Central memory CD4-positive, alpha-beta T cell (primary cell): ENCODE measurements at places on chromosomes 4 and X.
A peak's percentile ranks its signal among the peaks of the same experiment; 100 is the strongest.

GRCh38 chr4:169957785-169958184, 68.4 kb downstream of the MFAP3L start:
- no peak for DNase-seq

DNA sequence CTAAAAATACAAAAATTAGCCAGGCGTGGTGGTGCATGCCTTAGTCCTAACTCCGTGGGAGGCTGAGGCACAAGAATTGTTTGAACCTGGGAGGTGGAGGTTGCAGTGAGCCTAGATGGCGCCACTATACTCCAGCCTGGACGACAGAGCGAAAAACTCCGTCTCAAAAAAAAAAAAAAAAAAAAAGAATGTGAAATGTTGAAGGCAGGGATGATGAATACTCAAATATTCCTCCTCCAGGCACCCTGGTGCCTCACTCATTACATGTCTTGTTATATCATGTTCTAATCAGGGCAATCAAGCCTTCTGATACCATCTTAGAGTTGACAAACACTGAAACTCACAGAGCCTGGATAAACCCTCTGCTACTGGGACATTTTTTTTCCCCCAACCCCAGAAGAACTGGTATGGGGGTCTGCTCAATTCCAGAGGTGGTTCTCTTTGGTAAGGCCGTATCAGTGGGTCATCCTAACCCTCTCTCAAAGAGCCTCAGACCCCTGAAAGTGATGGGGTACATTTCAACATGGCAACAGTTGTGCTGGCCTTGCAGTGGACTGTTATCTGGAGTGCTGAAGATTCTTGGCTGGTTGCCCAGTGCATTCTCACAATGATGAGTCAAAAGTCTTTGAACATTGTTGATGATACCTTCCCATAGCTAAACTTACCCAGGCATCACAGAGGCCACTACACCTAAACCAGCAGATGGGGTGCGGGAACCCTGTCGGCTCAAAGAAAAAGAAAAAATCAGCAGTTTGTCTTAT, 2.4 kb upstream of the SH3KBP1 start:
- DNase-seq: peak; percentile 29

GRCh38 chrX:65745992-65746391, 78.5 kb downstream of the MSN start:
- DNase-seq: no peak

DNA sequence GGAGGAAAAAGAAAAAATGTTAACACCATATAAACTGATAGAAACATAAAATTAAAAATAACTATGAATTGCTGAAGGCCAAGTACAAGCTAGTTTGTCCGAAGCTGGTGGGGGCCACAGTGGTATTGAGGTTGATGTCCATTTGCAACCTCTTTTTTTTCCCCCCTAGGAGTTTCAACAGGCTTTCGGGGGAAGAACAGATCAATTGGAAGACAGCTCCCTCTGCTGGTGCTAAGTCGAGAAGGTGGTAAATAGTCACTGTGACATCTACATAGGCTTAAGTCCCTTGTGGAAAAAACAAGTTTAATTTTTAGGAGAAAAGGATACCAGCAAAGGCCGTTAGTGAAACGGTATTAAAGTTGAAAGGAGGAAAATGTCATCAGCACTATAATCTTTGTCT, 115.7 kb upstream of the ZXDA start:
- peak; percentile 30 for DNase-seq

DNA sequence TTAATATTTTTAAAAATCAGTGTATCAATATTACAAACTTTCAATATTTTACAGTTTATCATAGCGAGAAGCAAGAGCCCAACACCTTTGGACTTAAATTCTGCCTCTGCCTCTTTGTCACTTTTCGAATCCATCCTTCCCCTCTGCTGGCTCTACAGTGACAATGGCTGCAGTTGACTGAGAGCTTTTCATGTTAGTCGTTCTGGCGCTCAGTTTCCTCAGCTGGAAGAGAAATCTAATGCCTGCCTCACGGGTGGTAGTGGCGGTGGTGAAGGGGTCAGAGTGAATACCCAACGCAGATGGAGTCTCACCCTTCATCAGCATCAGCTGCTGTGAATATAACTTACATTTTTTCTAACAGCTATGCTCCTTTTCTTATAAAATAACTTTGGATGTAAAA, 144.8 kb downstream of the NWD2 start:
- no peak for DNase-seq

- DNase-seq: no peak
Measured at GRCh38 chrX:68763481-68763880, 65.3 kb upstream of the EFNB1 start.

DNA sequence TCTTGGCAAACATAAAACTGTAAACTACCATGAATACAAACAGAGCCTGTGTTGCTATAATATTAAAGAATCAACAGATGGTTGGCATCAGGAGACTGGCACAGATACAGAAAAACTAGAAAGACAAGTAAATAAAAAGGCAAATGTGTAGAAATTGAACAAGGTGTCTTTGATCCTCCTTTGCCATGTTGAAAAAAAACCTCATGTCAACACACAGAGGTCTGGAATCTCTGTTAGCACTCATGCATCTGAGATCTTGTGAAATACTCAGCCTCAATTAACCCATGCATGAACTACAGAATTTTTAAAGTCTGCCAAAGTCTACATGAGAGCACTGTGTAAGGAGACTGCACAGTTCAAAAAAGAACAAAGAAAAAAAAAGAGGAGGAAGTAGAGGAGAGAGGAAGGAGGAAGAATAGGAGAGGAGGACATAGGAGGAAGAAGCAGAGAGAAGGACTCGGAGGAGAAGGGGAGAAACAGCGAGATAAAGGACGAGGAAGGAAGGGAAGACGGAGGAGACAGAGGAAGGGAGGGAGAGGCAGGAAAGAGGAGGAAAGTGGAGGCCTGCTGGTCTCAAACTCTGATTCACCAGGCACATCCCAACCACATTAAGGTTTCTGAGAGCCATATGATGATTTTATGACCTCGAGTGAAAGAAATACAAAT, 52.8 kb downstream of the PRDM5 start:
- DNase-seq: no peak
